Muscle of arm (tissue), 14 donors: ENCODE measurements at places on chromosomes 2 and 18.

DNA sequence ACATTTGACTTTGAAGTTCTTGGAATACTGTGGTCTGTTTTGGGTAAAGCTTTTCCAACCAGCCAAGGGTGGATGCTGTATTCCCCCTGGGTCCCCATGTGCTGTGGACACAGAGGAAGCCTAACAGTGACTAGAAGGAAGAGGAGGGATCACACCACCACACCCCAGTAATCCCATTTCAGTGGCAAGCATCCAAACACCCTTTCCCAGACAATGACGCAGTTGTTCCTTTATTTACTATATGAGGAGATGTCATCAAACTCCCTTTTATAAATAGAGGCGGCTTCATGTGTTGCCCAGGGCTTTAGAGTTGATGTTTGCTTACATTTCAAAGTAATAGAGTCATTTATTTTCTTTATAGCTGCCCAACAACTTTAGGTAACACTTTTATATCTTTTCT lies 959.4 kb upstream of the GYPC start:
- no peak for DNase-seq

DNA sequence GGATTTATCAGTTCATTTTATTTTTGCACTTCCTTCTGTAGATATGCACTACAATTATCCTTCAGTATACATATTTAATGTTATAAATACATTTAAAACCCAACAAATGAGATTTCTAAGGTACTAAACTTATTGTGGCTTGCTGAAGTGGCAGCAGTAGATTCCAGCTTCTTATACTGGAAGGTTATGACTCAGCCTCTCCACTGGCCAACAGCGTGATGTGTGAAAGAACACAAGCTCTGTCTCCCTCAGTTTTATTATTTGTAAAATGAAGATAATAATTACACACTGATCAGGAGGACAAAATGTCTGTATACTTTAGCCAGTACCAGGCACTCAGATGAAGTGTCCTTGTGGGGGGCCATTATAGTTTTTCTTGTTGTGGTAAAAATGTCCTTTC lies 1147.1 kb downstream of the CNTNAP5 start:
- DNase-seq = no peak

- no peak for DNase-seq
Measured at GRCh38 chr18:59917422-59917821, 17.6 kb downstream of the PMAIP1 start.

DNA sequence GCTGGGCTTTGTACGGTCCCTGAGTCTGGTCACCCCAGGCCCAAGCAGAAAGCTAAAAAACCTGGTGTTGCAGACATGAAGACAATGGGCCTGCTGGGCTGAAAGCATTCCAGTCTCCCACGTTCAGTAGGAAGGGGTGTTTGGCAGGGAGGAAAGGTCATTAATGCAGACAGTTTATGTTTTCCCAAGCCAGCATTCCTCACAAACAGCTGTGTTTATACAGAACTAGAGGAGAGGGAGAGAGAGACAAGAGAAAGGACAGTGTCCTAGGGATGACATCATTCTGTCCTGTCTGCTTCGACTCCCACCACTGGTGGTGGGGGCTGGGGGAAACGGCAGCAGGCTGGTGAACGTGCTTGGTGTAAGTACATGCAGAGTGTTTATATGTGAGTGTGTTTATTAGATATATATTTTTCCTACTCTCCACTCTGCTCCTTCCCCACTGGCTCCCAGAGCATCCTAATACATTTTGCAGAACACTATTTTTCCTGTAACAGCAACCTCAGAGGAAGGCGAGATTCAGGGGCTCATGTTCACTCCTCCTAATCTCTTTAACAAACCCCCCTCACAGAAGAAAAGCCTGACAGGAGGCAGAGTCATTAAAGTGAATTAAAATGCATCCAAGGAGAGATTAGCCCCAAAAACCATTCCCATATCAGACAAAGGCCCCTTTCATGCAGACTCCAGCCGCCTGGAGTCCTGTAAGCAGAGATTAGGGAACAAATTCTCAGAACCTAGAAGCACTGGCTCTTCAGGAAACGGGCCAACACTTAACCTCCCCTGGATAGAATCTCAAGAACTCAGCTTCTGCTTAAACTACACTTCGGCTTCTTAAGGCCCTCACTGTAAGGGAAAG lies 380.4 kb downstream of the TNS1 start:
- DNase-seq = peak; percentile 90

- peak; percentile 82 for DNase-seq
Measured at GRCh38 chr2:133780099-133780996, 212.1 kb upstream of the NCKAP5 start.

GRCh38 chr2:112108178-112108832 lies 29.9 kb upstream of the FBLN7 start:
- DNase-seq = no peak

- DNase-seq = no peak
Measured at GRCh38 chr18:24075767-24076597, 61.4 kb downstream of the TTC39C start.

DNA sequence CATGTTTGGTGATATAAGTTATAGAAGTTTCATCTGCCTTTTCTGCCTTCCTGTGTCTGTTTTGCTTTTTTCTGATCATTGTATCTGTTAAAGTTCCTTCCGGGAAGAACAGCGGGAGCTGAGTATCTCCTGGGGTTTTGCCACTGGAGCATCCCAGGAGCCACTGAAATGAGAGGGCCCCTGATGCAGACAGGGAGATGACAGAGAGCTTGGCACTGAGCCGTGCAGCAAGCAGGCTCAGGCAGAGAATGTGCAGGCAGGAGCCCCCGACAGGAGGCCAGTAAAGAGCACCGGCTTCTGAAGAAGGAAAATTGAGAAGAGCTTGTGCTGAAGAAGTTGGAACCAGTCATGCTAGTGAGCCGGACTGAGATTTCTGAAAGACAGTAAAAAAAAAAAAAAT lies 137.8 kb downstream of the TDRD15 start:
- no peak for DNase-seq

DNA sequence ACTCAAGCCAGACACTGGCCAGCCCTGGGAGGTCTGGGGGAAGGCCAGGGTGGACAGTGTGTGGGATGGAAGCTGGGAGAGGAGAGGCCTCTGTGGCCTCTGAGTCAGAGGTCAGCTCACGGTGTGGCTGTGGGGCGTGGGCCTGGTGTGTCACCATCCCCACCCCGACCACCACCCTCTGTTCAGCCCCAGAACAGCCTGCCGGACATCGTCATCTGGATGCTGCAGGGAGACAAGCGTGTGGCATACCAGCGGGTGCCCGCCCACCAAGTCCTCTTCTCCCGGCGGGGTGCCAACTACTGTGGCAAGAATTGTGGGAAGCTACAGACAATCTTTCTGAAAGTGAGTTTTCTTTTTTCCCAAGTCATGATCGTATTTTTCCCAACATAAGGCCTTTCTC lies 110.5 kb downstream of the DYSF start:
- no peak for DNase-seq

DNA sequence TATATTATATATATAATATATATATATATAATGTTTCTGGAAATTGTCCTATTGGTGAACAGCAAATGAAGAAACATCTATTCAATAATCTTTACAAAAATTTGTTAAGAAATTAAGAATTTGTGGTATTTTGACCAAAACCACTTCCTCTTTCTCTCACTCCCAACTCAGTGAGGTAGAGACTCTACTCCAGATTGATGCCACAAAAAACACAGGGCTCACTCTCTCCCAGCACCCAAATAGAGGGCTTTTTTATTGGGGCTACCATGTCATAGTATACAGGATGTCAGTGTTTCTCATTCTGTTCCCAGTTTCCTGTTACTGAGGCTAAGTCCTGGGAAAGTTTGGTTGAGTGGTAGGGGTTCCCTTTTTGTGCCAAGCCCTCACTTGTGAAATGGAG lies 1155.4 kb downstream of the BCL11A start:
- DNase-seq = no peak

DNA sequence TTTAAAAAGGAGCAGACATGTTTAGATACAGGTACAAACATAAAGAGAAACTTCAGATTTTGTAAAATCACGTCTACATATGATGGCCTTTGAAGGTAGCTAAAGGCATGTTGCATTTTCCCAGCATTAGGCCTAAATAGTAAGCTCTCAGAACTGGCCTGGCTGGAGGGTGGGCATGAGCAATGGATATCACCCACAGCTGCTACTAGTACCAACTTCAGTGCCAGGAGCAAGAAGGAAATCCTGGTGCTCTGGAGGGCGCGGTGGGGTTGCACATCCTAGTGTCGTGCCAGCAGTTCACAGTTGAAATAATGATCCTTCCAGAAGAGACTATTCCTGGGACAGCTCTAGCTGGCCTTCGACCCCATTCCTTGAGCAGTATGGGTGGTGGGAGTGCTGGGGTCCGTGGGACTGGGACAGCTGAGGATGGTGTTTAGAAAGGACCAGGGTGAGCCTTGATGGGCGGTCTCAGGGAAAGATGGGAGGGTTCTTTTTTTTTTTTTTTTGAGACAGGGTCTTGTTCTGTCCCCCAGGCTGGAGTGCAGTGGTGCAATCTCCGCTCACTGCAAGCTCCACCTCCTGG lies 4.9 kb downstream of the DES start:
- no peak for DNase-seq

GRCh38 chr18:32349728-32350395 lies 120.8 kb downstream of the GAREM1 start:
- peak; percentile 94 for DNase-seq

DNA sequence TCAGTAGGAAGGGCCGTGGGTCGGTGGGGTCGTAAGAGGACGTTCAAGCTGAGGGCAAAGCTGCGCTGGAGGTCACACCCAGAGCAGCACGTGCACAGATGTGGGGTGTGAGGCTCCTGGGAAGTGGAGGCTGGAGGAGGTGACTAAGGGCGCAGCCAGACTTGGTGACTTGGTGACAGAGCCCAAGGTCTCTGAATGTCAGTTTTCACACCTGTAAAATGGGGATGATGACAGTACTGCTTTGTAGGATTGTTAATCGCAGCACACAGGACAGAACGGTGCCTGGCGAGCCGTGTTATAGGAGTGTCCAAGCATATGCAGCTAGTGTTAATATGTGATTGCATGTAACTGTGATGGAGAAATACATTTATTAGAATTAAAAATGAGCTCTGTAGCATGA lies 40.8 kb downstream of the NTSR2 start:
- DNase-seq = no peak

- DNase-seq = no peak
Measured at GRCh38 chr2:133504566-133505505, 63.4 kb downstream of the NCKAP5 start.

GRCh38 chr2:25276569-25277465 lies 64.9 kb downstream of the DNMT3A start:
- DNase-seq = peak; percentile 64

DNA sequence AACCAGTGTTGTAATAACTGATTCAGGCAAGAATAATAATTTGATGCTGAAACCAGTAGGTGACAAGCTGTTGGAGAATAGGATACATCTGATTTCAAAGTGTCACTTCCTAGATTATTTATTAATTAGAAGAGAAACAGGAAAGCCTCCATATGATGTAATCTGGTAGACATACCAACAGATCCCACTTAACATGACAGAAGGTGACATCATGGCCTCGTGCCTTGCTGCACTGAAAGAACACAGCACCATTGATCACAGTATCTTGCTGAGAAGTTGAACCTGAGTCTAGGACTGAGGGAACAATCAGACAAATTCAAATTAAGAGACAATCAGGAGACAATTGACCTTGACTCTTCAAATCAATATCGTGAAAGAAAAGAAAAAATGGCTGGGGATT lies 131.6 kb upstream of the DLGAP1 start:
- no peak for DNase-seq

DNA sequence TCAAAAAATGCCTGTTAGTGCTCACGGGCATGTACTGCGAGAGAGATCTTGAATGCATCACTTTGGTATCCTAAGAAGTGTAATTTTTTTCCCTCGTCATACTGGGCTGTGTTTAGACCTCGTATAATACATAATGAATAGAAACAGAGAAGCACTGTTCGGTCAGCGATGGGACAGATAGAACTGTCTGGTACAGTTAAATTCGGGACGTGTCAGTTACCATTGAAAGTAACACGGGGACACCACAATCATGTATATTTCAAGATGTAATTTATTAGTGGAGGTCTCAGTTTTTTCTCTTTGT lies 1.8 kb downstream of the PKP4 start:
- DNase-seq = peak; percentile 5

GRCh38 chr2:113213061-113213930 lies 39.5 kb downstream of the PSD4 start:
- DNase-seq = no peak

DNA sequence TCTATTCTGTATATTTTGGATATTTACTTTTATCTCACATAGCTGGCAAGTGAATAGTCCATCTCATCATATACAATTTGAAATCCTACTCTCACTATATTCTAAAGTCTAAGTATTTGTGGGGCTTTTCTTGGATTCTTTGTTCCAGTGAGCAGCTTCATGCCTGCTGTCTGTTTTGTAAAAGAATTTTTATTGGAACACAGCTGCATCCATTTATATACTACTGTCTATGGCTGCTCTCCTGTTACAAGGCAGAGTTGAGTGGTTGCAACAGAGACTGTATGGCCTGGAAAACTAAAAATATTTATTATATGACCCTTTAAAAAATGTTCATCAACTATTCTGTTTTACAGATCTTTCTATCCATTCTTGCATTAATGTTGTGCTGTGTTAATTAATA lies 193.3 kb upstream of the KLHL14 start:
- no peak for DNase-seq

GRCh38 chr2:179444056-179444455 lies 179.4 kb upstream of the SESTD1 start:
- DNase-seq = peak; percentile 13

DNA sequence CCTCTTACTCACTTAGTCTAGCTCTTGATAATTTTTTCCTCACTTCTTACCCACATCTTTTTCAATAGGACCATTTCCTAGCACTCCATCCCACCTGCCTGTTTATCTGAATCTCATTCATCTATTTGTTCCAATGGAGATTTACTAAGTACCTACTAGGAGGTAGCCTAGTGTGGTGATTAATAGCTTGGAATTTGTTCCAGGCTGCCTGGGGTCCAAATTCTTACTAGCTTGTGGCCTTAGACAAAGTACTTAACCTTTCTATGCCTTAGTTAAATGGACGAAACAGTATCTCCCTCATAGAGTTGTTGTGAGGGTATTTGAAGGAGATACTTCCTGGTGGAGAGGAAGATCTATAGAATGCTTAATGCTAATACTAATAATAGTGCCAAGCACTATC lies 42.9 kb upstream of the SERTAD2 start:
- DNase-seq = no peak

DNA sequence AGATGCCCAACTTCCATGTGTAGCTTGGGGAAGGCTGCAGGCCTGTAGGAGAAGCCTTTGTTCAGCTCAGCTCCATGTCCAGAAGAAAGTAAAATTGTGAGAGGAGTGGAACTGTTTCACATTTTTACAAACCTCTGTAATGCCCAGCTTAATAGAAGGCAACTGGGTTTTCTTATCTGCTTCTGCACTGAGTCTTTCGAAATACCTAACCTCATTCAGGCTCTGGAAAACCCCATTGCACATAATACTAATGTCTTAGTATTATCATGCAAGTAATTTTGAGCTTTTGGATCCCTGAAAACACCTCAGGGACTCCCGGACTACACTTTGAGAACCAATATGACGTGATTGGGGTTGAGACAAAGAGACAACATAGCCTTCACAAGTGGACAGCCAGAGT lies 5.8 kb downstream of the SMIM21 start:
- DNase-seq = no peak
